Neural progenitor cell (in vitro differentiated cells): ENCODE measurements at places on chromosomes 6 and 20.

GRCh38 chr6:56370127-56370540 lies 122.8 kb upstream of the COL21A1 start:
- DNase-seq: peak; percentile 68

GRCh38 chr6:36642913-36643817 lies 35.3 kb upstream of the CDKN1A start:
- DNase-seq: no peak

DNA sequence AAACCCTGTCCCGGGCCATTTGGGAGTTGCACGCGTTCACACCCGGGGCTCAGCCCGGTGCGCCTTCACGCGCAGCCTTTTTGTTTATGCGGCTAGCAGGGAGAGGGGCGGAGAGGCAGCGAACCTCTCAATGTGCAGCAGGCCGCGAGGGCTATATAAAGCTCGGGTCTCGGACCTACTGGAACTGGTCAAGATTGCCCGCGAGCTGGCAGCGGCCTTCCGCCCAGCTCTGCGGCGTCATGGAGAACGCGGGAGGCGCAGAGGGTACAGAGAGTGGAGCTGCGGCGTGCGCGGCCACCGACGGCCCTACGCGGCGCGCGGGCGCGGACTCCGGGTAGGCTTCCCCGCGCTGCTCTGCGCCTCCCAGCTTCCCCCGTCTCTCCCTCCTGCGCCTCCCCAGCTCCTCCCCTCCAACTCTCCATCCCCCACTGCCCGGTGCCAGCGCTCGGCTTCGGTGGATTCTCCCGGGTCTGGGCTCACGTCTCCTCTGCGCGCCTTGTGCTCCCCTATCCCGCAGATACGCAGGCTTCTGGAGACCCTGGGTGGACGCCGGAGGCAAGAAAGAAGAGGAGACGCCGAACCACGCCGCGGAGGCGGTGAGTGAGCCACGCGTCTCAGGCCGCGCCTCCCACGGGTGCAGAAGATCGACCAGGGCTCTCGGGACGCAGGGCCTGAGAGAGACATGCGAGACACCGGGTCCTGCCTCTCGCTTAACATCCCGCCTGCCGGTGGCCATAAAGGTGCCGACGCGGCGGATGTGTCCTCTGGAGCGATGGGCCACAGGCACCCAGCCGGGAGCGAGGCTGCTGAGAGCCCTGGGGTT lies at the start of gene RIPPLY2:
Gene RIPPLY2, plus strand, starts transcription at position 183 of the 823 bp plus-strand sequence. Its CDS starts 57 bp downstream, at position 240.
- DNase-seq: peak; percentile 72

DNA sequence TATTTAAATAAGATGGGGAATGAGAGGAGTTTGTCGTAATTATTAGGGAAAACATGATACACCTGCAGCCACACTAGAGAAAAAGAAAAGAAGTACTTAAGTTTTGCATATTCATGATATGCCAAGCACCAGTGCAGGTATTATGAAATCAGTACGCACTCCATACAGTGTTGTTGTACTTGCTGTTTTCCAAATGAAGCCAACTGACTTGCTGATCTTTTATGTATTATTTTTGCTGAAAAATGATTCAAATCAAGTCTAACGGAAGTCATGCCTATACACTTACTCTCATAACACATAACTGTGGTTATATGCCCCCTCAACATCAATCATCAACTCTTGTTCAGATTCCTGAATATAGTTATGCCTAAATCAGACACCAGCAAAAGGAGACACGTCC lies 584.9 kb upstream of the EYS start:
- DNase-seq: no peak

DNA sequence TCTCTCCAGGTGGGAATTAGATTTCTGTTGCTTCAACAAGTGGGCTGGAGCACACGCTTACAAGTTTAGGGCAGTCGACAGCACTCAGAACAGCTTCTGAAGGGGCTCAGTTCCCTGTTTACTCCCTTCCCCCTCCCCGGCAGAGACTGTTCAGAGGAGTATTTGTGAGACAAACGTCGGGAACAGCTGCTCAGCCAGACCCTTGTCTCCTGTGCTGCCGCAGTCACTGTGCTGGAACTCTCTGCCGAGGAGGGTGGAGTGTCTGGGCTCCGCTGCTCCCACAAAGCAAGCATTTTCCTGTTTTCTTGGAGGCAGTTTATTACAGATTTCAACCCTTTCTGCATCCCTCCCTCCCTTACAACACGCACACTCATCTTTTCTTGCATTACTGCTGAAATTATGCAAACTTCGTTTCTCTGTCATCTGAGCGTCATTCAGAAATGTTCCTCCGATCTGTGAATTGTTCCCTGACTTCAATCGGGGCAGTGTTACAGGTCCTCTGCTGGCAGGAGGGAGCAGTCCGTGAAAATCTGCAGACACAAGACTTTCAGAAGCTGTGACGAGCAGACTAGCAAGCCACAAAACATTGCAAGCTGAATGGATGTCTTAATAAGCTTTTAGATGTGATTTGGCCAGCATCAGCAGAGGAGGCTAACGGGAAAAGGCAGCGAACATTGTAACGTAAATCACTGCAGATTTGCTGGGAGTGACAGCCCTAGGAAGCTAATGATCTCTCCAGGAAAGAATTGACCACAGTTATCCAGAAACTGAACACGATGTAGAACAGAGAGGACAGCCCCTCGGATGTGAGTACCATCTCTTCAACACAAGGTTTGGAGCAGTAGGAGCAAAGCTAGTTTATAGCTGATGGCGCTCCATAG lies 76.2 kb downstream of the LYRM2 start:
- DNase-seq: peak; percentile 41

DNA sequence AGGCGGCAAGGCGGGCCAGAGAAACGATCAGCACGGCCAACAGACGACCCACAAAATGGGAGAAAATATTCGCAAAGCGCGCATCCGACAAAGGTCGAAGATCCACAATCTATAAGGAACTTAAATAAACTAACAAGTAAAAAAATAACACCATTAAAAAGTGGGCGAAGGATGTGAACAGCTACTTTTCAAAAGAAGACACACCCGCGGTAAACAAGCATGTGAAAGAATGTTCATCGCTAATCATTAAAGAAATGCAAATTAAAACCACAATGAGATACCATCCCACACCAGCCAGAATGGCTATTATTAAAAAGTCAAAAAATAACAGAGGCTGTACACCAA lies 117.8 kb upstream of the SIRPA start:
- no peak for DNase-seq

DNA sequence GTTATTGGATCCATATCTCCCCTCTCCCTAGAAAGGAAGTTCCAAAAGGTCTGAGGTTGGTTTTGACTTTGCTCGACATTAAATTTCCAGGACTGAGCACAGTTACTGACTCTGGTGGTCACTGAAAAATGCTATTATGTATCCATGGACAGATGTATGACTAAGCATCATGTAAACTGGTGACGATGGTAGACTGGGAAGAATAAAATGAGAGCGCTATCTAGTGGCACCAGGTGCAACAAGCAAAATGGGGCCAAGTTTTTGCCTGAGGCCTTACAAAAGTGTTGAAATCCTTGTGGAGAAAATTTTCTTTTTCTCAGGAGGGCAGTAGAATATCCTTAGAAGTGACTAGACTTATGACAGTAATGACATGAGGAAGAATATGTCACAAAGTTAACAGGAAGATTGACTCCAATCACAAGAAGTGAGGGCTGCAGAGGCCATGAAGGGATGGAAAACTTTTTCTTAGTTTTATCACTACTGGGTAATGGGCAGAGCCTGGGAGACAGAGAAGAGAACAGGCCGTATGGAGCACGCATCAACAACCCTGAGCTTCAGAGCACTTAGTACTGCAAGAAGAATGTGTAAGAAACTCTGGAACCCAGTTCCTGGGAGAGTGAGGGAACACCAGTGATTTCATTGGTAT lies 88.9 kb upstream of the ELOVL5 start:
- DNase-seq: peak; percentile 61

GRCh38 chr6:128479991-128480390 lies 40.4 kb downstream of the PTPRK start:
- no peak for DNase-seq

GRCh38 chr6:128600397-128600951 lies 80.1 kb upstream of the PTPRK start:
- DNase-seq: no peak

GRCh38 chr6:15350386-15351083 lies 104.7 kb downstream of the JARID2 start:
- DNase-seq: no peak

- DNase-seq: no peak
These were observed 190.2 kb downstream of the BACH2 start for GRCh38 chr6:90106449-90106848.

GRCh38 chr6:150639823-150640331 lies 40.2 kb downstream of the PLEKHG1 start:
- no peak for DNase-seq

DNA sequence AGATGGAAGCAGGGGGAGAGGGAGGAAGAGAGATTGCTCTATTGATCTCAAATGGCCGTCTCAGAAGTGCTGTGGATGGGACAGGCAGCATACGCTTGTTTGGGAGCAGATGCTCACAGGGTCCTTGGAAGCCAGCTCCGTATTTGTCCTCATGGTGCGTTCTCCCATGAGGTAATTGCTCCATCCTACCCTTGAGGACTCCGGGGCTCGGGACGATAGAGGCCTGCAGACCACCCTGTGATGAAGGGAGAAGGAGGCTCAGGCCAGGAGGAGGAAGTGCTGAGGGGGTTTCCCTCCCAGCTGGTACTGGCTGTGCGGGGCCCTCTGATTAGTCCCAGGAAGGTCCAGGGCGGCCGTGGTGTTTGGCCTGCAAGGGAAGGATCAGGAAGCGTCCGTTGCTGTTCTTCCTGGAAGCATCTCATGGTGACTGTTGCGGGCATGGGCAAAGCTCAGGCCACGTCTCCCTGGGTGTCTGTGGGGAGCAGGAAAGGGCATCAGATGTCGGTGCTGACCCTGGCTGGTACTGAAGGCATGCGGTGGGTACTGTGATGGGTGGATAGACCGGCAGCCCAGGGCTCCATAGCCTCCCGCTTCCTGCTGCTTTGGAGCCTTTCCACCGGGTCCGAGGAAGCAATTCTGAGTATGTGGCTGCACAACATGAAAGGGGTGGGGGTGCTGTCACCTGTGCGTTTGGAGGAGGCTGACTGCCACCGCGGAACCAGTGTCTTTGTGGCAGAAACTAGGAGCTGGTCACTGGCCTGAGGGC lies 158.3 kb downstream of the SYCP2 start:
- no peak for DNase-seq

DNA sequence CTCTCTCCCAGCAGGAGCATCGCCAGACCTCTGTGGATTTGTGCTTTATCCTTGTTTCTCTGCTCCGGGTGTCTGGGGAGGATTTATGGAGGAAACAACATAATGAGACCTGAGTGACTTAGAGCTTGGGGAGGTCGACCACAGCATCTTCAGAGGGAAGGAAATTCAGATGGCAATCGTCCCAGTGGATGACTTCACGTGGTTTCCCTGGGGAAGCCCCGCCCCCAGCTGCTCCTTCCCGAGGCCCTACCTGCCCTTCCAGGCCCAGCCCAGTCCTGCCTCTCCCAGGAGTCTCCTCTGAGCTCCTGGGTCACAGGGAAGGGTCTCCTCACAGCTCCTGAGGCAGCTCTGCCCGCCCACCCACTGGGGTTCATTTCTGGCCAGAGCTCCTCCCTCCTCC lies 430.3 kb upstream of the SULF2 start:
- DNase-seq: no peak

- no peak for DNase-seq
These were observed 34.7 kb upstream of the IRF4 start for GRCh38 chr6:356828-357251.

DNA sequence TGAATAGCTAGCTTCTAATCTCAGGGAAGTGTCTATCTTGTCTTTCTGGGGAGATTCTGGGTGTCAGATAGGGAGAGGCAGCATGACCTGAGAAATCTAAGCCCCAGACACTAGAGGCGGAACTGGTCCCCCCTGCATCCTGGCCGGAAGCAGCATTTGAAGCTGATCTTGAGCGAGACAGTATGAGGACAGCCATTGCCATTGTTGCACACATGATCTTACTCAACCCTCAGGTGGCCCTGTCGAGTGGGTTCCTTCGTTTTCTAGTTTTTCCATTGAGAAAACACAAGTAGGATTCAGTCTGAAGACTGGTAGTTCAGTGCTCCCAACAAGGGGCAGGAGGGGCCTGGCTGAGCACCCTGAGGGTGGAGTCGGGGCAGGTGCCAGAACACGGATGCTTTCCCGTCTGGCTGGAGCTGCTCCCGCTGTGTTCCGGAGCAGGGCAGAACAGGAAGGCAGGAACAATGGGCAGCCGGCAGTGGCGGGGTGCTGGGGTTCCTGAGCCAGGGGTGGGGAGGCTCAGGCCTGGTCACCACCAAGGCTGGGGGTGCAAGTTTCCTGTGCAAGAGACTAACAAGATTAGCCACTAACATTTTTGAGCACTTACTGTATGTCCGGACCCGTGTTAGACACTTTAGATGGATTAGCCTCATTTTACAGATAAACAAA lies 7.9 kb upstream of the SDCBP2 start:
- no peak for DNase-seq

GRCh38 chr6:5771211-5771610 lies 235.5 kb downstream of the NRN1 start:
- DNase-seq: no peak
